CD4-positive, alpha-beta T cell (primary cell): ENCODE measurements at places on chromosomes 6 and 20. TPM values are rescaled to one million over a fixed set of nuclear protein-coding genes. Genes with fewer than 3 reads are reported as not detected.

FAM83B gene
- total RNA-seq, result not detected

TLDC2 gene
- not detected for total RNA-seq

SLC17A3 gene
- 0.30 TPM for total RNA-seq

MEP1A gene
- not detected for total RNA-seq

JPH2 gene
- not detected for total RNA-seq

PDE7B gene
- total RNA-seq, result 0.34 TPM

CALHM4 gene
- total RNA-seq, result not detected

PHACTR3 gene
- not detected for total RNA-seq

CYP24A1 gene
- 0.56 TPM for total RNA-seq

APCDD1L gene
- not detected for total RNA-seq

DLK2 gene
- 0.36 TPM for total RNA-seq

MMP24 gene
- not detected for total RNA-seq

OOEP gene
- total RNA-seq, result 0.38 TPM

CCN6 gene
- total RNA-seq, result not detected

BCAS1 gene
- total RNA-seq, result 0.27 TPM

HLA-DQB1 gene
- total RNA-seq, result 21.5 TPM

CAGE1 gene
- 0.39 TPM for total RNA-seq

EPB41L1 gene
- total RNA-seq, result 0.25 TPM

FAM217A gene
- total RNA-seq, result not detected

IP6K3 gene
- total RNA-seq, result not detected

DUSP15 gene
- total RNA-seq, result not detected

PTCHD4 gene
- total RNA-seq, result not detected

HLA-DRB1 gene
- 33.6 TPM for total RNA-seq

HUS1B gene
- total RNA-seq, result 2.2 TPM

OR2J3 gene
- not detected for total RNA-seq

KCNQ5 gene
- 2.5 TPM for total RNA-seq

KCNK16 gene
- not detected for total RNA-seq

SMLR1 gene
- not detected for total RNA-seq

CLVS2 gene
- not detected for total RNA-seq

FAM162B gene
- not detected for total RNA-seq

LY6G6F gene
- total RNA-seq, result not detected
